Brain microvascular endothelial cell (primary cell): ENCODE measurements at places on chromosomes 1 and 21.

DNA sequence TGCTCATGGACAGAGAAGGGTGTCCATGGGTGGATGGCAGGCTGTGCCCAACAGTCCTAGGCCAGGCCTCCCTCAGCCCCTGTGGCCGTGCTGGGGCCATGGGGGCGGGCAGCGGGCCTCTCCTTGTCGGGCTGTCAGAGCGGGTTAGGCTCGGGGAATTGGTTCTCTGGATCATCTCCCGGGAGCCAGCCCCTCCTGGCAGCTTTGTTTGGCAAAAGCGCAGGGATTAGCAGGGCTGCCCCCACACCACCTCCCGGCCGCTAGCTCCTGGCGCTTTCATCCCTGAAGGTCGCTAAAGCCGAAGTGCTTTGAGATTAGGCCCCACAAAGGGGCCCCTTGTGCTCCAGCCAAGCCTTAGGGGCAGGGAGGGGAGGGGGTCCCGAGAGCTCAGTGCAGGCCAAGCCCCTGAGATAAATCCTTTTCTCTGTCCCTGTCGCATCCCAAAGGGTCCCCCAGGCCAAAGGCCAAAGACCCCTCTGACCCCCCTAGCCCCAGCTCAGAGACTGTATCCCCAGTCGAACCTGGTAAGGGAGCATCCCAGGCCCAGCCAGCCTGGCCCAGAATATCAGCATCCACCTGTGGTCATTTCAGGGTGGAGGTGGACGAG lies 9.8 kb upstream of the DMBX1 start:
- no peak for DNase-seq

- DNase-seq = no peak
Observed at GRCh38 chr1:217059401-217059800, 336.2 kb upstream of the ESRRG start.

DNA sequence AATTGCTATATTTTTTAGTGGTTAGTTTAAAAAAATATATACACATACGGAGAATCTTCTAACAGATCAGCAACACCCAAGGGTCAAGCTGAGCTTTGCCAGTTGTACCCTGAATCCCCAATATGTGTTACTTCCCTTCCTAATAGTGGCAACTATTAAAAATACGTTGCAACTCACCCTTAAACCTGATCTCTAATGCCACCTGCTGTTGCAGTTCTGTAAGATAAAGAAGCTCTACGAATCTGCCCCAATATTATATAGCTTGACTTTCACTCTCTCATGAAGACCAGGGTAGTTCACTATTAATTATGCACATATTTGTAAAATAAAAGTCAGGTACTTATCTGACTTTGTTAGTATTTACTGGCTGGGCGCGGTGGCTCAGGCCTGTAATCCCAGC lies 58.4 kb downstream of the ASH1L start:
- DNase-seq = peak; percentile 12

GRCh38 chr1:18118491-18118890 lies 10.9 kb downstream of the IGSF21 start:
- no peak for DNase-seq

DNA sequence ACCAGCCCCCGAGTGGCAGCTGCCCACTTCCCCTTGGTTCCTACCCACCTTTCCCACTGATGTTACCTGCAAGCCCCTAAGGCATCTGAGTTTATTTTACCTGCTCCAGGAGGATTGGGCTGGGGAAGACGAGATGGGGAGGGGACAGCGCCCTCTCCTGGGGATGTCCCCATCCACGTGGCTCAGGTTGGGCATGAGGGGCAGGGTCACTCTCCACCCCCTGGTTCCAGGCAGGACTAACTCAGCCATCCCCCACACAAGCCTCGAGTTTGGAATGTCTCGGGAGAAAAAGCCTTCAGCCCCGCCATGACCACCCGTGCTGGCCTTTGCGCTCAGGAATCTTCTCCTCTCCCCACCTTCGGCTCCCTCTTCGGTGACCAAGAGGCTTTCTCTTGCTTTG lies 90.0 kb downstream of the ARHGEF10L start:
- no peak for DNase-seq

GRCh38 chr1:201773764-201774163 lies 55.2 kb upstream of the IPO9 start:
- DNase-seq = no peak

DNA sequence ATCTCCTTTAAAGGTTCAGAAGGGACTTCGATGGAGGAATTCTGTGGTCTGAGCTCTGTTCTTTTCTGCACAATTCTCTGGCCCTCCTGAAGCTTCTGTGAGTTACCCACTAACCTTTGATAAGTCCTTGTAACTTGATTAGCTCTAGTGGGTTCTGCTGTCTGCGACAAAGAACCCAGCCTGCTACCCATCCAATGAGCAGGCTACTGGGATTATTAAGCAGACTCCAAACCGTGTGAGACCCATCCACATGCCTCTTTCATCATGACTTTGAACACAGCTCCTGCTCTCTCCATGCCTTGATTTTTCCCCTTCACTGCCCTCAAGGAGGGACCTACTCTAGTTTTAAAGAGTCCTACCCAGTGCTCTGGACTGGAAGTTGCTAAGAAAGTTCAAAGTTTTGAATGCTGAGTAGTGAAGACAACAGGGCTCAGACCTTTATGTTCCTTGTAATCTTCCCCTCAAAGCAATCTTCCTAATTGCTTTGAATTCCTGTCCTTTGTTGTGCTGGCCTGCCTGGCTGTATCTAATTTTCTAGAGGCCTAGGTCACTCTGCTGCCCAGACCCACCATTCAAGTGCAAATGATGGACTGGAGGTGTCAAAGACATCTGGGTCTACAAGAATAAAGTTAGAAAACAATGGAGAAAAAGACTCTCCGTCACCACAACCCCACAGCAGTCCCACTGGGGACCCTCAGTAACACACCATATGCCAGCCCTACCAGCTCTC lies 146.9 kb downstream of the RHOU start:
- DNase-seq = no peak

DNA sequence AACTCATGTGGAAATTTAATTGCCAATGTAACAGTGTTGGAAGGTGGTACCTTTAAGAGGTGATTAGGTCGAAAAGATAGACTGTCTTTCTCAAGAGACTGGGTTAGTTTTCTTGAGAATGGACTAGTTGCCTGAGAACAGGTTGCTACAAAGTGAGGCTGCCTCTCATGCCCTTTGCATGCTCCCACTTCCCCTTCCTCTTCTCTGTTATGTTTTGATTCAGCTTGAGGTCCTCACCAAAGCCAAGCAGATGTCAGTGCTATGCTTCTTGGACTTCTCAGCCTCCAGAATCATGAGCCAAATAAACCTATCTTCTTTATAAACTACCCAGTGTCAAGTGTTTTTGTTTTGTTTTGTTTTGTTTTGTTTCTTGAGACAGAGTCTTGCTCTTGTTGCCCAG lies 187.0 kb upstream of the RUNX1 start:
- no peak for DNase-seq

GRCh38 chr1:69976896-69977295 lies 228.5 kb downstream of the LRRC40 start:
- peak; percentile 81 for DNase-seq

- peak; percentile 68 for DNase-seq
Observed at GRCh38 chr1:180117764-180118116, 36.9 kb upstream of the QSOX1 start.

- DNase-seq = peak; percentile 61
Observed at GRCh38 chr1:78286686-78287085, 204.1 kb upstream of the PTGFR start.

- DNase-seq = no peak
Observed at GRCh38 chr21:35648512-35648911, 411.8 kb downstream of the SETD4 start.

DNA sequence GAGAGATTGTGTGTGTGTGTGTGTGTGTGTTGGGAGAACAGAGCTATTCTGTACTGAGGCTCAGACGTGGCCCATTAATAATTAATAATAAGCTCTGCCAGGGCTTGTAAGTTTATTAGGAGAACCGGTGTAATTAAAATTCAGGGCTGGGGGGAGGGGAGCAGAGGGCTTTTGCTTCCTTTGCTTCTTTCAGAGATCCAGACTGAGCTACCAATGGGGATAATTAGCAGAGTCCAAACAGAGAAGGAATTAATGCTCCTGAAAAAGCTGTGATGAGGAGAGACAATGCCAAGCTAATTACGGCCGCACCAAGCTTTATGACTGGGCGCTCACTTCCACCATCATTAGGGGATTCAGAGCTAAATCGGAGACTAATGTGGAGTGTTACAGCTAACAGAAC lies 4.5 kb downstream of the SYT6 start:
- DNase-seq = no peak

DNA sequence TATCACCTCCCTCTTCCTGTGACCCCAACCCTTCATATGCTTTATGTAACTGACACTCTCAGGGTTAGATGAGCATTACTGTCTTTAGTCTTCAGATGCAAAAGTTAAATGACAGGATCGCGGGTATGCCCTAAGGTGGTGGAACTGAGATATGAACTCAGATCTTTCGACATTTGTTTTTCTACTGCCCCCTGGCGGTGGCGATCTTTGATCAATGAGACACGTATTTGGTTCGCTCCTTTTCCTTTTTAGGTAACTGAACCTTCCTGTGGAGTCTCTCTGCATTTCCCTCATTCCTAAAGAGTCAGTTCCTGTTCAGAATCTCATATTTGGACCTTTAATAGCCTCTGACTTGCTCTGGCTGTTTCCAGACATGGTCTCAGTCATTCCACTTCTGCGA lies 47.8 kb upstream of the ZP4 start:
- DNase-seq = no peak
